ENCODE measurements at places on chromosomes 3 and 15.

GRCh38 chr15:92669432-92669831, 13.9 kb upstream of the FAM174B start:
- no peak for DNase-seq

DNA sequence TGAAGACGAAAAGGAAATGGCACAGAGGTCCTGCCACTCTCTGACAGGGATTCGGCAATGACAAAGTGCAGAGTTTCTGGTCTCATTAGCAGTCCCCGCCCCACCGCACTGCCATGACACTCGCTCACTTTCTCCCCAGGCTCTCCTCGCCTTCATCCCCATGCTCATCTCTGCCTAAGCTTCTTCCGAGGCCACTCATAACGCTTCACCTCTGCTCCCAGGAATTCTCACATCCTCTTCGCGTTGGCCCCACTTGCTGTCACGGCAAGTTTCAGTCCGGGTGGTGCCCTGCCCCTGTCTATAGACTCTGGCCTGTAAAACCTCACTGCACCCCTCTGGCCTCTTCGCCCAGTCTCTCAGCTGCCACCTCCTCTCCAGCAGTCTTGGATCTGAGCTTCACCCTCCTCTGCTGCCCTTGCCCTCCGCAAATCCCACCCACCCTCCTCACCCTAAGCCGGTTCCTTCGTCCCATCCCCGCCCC, 654 bp downstream of the RUBCN start:
- DNase-seq: no peak

GRCh38 chr3:121998030-121998580, 23.9 kb downstream of the ILDR1 start:
- peak; percentile 48 for DNase-seq

DNA sequence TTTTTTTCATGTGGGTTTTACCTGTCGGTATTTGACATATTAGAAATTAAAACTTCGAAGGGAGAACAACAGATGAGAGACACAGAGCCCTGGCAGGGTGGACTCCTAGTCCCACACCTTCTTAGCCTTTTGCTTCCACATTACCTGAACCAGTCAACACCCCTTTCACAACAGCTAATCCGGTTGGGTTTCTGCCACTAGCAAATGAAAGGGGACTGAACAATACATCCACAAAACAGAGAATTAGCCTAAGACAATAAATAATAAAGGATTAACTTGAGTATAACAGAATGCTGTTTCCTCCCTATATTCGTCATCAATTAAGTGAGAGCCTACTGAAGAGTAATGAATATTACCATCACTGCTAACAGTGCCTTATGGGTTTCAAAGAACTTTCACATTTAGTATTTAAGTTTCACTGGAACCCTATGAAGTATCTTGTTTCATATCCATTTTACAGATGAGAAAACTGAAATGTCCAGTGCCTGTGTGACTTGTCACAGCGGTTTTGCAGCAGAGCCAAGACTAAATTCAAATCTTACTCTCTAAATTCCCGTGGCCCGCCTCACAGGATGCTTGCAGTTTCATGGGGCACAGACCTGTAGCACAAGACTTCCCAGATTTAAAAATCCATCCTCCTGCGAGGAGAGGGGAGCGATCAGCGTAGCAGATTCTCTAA, 1.0 kb upstream of the RAB8B start:
- DNase-seq: no peak

DNA sequence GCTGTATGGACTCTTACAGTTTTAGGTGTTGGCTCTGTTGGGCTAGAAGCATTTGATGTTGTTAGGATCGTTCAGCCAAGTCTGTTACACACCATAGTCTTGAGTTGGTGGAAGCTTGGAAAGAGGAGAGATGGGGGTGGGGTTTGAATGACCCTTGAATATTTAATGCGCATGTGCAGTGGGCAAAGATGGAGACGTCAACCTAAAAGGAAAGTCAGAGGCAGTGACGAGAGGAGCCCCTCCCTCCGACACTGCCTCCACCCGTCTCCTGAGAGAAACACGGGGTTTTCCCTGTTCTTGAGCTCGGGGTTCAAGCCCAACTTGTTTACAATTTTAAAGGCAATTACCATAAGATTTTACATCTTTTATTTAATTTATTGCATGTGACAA, 311.4 kb downstream of the SHQ1 start:
- no peak for DNase-seq

DNA sequence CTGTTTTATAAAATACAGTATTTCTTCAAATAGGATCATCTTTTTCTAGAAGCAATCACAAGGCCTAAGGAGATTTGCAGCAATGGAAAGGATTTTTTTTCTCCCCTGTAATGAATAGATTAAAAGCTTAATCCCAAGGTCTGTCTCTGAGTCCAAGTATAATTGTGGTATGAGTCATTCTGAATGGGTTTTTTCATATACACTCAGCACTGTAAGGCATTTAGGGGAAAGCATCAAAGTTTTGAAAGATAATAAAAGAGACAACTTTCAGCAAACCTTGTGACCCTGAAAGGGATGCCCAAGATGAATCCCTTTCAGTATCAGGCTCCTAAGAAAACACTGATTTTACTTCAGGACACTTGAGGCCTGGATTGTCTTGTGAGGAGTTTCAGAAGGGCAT, 23.3 kb upstream of the LARS2 start:
- peak; percentile 65 for DNase-seq

- DNase-seq: no peak
Observed at GRCh38 chr3:122984650-122985049, 42.9 kb downstream of the SEMA5B start.

- DNase-seq: no peak
Observed at GRCh38 chr3:38878646-38879045, 62.6 kb upstream of the SCN10A start.

- no peak for DNase-seq
Observed at GRCh38 chr3:36923523-36923943, 21.3 kb downstream of the TRANK1 start.

DNA sequence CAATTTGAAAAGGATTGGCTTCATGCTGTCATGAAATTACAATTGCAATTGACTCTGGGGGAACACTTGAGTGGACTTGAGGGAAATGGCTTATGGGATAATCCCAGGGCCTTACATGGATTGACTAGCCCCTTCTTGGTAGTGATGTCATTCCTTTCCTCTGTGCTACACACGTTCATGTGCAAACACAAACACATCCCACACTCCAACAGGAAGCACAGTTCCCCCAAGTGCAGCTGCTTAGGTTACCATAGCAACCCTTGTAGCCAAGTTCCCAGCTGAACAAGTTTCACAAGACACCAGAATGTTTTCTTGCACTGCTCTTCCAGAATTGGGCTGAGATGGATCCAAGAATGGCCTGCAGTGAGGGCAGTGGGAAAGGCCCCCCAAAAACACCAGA, 217.0 kb downstream of the ZNF621 start:
- no peak for DNase-seq

GRCh38 chr15:40325700-40326099, 2.2 kb downstream of the INAFM2 start:
- DNase-seq: no peak

DNA sequence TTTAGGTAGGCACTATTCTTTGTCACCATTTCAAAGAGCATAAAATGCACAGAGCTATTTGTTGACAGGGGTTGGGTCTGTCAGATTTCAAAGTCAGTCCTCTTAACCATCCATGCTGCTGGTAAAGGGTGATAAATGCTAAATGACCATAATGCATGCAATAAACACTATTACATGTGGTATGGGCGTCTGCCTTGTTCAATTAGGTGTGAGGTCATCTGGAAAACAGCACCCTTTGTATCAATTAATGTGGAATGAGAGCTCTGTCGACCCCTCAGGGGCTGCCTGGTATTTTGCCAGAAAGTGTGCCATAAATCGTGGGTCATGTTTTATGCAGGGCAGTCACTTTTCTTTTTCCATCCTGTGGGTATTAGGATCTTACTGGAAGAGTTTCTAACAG, 235.6 kb downstream of the SV2B start:
- DNase-seq: no peak

GRCh38 chr15:66721501-66721937, 19.5 kb downstream of the SMAD6 start:
- DNase-seq: no peak

DNA sequence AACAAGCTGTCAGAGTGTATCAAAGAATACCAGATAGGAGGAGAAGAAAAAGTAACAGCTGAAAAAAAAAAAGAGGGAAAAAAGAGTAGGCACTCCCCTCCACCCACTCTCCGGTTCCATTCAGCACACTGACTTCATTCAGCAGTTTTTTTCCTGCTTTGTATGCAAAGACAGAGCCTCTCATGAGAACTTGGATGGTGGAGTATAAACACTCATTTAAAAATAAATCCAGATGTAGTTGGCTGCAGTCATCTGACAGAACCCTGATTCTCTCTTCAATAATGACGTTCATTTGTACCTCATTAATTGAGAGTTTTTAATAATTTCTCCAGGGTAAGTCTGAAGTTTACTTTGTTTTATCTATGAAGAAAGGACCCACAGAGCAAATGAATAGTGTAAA, 81.0 kb downstream of the TMEM108 start:
- no peak for DNase-seq

GRCh38 chr3:183278479-183279088, 25.5 kb downstream of the B3GNT5 start:
- peak; percentile 52 for DNase-seq

DNA sequence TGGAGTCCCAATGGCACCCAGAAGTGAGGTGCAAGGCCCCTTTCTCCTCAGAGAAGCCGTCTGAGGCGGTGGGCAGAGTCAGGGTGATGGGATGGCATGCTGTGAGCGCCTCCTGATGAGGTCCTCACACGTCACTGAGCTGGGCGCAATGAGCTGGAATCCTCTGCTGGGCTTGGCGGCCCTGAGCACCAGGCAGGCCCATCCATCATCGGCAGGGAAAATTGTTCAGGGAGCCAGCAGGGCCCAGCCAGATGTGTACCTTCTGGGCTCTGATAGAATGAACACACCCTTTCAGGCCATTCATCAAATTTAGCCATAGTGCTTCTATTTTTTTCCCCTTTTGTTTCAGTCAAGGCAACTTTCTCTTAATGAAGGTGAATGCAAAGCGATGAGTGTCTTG, 43.7 kb downstream of the FAM3D start:
- DNase-seq: no peak

DNA sequence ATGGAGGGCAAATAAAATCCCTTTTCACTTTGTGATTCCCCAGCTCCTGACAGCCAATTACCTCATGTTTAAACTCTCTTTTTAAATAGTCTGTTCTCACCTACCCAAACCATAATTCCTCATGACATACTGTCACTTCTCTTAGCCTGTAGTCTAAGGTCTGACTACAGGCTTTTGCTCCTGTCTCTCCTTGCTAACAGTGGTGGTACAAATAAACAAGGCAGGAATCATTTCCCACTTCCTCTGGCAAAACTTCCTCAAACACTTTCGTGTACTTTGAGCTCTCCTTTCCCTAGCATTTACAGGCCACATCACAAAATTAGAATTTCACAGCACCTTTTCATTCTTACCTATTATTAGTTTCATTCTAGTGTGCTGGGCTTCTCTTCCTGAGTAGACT, 51.8 kb downstream of the ATP8B4 start:
- no peak for DNase-seq

- DNase-seq: no peak
Observed at GRCh38 chr15:80211976-80212375, 40.0 kb downstream of the CTXND1 start.

- DNase-seq: no peak
Observed at GRCh38 chr3:41102750-41103149, 96.6 kb upstream of the CTNNB1 start.

DNA sequence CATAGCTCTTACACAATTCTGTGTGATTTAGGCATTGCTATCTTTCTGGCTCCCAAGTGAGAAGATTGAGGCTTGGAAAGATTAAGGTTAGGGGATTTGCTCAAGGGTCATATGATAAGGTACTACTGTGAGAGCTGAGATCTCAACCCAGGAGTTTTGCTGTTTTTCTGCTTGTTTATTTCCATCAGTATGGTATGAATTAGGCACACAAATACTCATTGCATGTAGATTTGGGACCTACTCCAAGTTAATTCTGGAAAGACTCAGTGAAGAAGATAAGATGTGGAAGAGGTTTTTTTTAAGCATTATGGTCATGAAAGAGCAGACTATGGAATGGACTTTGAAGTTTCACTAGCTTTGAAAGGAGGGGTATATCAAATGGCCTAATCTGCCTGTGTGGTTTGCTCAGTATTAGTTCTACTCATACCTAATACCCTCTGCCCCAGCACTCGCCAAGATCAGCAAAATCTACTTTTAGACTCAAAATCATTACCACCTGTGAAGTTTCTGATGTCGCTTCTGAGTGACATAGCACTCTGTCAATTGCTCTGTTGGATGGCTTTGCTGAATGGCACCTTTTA, 12.5 kb downstream of the MBNL1 start:
- no peak for DNase-seq

Measured in fibroblast of skin of abdomen (primary cell).